ENCODE measurements at places on chromosomes 2 and 18.

GRCh38 chr2:48320742-48321141 lies 209.2 kb upstream of the STON1 start:
- no peak for DNase-seq

DNA sequence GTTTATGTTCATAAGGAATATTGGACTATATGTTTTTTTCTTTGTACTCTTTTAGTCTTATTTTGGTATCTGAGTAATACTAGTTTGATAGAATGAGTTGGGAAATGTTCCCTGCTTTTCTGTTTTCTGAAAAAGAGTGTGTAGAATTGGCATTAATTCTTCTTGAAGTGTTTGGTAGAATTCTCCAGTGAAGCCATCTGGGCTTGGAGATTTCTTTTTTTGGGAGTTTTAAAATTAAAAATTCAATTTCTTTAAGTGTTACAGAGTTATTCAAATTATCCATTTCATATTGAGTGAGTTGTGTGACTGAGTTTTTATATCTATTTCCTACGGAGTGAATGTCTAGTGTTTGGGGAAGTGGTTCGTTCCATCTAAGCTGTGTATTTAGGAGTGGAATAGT lies 80.6 kb upstream of the HS6ST1 start:
- no peak for DNase-seq

DNA sequence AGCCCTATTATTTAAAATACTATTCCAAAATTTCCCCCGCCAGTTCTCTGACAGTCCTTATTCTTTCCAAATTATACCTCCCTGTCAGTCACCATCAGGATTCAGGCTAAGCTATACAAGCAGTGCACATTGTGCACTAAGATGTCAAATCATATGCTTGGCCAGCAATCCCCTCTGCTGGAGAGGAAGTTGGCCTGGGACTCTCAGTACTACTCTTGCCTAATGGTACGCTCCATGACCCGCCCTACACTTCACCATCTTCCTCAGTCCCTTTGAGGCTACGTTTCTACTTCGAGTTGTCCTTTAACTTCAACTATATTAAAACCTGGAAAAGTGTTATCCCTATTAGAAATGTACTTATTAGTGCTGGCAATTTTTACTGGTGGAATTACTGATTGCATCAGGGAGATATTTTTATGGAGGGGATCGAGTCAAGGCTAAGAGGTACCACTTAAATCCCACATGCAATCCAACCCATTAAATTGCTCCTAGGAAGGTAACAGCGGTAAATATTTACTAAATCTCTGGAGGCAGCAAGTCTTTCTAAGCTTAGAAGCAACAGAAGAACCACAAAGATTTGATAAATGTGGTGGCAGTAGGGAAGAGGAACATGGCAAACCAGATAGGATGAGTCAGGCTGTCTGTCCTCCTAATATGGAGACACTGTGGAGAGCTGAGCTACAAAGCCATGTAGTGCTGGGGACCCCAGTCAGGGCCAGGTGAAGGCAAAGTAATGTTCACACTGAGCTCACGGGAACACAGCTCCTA lies 2.7 kb downstream of the USP40 start:
- no peak for DNase-seq

DNA sequence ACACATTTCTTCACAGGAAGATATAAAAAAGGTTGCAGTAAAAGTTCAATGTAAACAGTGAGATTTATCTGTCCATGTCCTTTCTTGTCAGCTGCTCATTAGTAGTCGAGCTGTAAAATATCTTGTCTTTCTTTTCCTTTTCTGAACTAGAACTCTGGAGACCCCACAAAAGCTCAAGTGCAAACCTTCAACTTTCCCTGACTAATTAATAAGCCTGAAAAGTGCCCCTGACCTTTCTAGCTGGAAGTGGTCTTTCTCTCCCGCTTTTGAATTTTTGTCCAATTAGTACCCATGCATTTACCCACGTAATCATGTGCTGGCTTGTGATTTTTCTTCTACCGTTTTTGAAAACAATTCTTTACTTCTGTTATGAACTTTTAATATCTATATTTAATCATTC lies 63.6 kb upstream of the EHBP1 start:
- no peak for DNase-seq

- DNase-seq, result no peak
Measured at GRCh38 chr2:241034490-241035141, 36.2 kb downstream of the SNED1 start.

- no peak for DNase-seq
Measured at GRCh38 chr18:72985686-72986085, 117.9 kb upstream of the NETO1 start.

DNA sequence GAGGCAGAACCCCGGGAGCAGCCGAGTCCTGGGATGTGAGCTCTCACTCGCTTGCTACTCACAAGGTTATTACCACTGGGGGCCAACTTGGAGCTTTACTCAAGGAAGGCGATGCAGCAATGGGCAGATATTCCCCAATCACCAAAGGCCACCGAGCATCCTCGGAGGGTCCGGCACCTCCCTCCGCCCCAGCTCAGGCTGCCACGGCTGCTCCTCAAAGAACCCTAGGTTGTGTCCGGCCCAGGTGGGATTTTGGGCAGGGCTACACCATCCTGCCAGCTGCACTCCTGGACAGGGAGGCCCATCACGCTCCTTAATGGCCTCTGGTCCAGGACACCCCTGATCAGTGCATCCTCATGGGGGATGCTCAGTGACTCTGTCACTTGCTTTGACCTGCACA lies 24.8 kb downstream of the FBLN7 start:
- no peak for DNase-seq

- DNase-seq, result no peak
Measured at GRCh38 chr2:207352978-207353671, 176.6 kb upstream of the CREB1 start.

DNA sequence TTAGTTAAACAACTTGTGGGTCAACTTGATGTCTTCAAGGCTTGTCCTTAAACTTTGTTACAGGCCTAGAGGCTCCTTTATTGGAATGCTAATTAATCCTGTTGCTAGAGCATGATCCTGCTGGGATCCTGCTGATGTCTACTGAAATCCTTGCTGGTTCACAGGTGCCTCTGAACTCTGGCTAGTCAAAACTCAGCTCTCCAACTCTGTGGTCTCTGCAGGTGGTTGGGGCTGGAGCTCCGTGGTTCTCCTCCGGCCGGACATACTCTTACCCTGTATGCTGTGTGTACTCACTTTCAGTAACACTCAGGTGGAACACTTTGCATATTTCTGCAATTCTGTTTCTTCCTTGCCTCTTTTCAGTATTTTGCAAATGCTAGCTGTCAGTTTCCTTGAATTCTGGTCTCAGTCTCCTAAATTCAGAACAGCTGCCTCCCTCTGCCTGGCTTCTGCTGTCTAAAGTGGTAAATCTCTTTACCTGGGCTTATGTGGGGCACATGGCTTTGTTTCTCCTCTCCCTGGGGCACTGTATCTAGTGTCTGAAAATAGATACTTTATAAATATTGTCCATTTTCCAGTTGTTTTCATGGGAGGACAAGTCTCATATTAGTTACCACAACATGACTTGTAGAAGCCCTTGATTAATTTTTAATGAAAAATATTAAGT lies 113.0 kb downstream of the ATP9B start:
- no peak for DNase-seq

DNA sequence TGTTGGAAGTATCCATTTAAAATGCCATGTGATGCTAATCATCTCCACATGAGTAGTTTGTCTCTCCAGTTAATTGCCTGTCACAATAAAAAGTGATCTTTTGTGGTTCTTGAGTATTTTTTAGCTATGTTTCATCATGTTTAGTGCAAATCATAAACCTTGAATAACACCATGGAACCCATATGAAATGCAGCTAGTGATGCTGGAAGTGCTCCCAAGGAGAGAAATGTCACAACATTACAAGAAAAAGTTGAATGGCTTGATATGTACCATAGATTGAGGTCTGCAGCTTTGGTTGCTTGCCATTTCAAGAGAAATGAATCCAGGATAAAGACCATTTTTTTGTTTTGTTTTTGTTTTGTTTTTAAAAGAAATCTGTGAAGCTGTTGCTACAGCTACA lies 14.3 kb downstream of the PTPN4 start:
- DNase-seq, result no peak

DNA sequence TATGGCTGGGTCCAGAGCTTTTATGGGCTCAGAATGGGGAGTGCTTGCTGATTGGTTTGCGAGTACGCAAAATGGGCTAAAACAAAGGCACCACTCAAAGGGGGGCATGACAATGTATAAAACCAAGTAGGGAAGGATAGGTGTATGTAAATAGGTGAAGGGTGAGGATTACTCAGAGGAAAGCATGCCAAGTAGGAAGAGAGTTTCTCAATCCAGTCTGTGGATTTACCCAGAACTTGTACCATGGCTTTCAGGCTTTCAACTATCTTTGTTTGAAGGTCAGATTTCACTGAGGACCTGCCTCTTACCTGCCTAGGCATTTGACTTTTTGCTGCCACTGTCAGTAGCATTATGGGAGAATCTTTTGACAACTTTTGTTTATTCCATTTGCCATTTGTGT lies 92.3 kb downstream of the RAB3GAP1 start:
- no peak for DNase-seq

DNA sequence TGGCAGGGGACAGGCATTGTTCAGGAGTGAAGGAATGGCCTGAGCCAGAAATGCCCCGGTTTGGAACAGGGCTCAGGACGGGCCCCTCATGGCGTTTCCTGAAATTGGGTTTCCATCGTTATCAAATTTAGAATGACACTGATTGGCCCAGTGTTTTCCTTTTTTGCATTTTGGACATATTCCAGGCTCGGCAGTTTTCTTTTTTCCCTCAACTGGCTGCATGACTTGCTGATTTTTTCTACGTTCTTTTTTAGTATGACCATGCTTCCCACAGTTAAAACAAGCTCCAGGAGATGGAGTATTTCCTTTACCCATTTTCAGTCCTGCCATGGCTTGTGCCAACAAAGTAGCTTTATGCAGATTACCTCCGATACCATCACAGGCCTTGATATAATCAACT lies 20.4 kb upstream of the LYG2 start:
- DNase-seq, result no peak

GRCh38 chr2:13581471-13581870 lies 864.7 kb downstream of the TRIB2 start:
- no peak for DNase-seq

GRCh38 chr2:102703748-102704147 lies 58.1 kb upstream of the TMEM182 start:
- no peak for DNase-seq

- DNase-seq, result no peak
Measured at GRCh38 chr2:240211598-240212424, 71.4 kb upstream of the OTOS start.

GRCh38 chr2:211934811-211935210 lies 603.8 kb downstream of the ERBB4 start:
- no peak for DNase-seq

DNA sequence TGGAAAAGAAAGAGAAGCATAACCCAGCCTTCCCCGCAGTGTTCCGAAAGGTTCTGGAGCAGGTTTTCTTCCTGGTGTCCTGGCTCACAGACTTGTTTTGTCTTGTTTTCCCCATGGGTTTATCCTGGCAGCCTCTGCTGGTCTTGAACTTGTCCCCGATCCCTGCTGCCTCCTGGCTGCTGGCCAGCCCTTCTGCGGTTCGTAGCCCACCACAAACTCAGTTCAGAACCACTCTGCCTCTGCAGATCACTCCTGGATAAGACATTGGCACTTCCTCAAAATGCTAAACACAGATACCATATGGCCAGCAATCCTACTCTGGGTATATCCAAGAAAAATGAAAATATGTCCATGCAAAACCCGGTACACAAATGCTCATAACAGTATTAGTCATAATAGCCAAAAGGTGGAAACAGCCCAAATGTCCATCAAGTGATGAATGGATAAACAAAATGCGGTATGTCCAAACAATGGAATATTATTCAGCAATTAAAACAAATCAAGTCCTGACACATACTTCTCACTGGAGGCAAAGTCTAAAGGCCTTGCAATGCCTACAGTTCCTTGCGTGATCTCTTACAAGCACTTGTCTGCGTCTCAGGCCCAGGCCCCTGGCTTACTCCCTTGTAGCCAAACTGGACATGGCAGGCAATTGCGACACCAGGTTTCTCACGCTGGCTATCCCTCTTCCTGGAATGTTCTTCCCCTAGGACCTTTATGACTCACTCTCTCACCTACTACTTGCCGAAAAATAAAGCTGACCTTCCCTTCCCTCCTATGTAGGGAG lies 28.0 kb upstream of the ARHGEF4 start:
- no peak for DNase-seq

- no peak for DNase-seq
Measured at GRCh38 chr2:158221063-158222020, 119.7 kb downstream of the UPP2 start.

DNA sequence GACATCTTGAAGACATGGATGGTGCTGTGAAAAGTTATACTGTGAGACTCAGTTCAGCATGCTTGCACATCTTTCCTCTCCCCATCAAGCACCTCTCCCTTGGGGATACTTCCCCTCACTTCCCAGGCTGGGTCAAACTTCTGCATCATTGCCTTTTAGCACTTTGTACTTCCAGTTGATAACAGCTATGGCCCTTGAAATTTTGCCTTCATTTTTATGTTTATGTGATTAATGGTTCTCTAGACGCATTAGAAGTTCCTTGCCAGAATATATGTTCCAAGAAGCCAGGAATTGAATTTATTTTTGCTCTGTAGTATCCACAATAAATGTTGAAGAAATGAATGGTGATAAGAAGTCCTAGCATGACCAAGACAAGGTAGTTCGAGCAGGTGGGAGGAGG lies 120.9 kb upstream of the ST6GAL2 start:
- no peak for DNase-seq

DNA sequence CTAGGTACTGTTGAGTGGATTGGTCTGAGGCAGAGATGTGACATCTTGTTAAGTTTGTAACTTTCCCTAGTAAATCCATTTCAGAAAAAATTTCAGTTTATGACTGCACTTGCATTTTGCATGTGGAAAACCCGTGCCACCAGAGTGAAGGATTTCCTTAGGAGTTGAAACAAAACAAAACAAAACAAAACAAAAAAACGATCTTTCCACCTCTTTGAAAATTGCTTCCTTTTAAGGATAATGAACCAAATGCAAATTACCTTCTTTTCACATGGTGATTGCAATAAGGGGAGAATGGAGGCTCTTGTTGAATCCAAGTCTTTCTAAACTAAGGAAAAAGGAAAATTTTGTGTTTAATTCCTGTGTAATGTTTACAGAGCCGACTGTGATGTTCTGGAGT lies 43.2 kb downstream of the PHLPP1 start:
- DNase-seq, result no peak

- DNase-seq, result no peak
Measured at GRCh38 chr2:130328710-130329109, 14.0 kb upstream of the IMP4 start.

- DNase-seq, result no peak
Measured at GRCh38 chr2:50469784-50470183, 562.1 kb downstream of the NRXN1 start.

GRCh38 chr18:74198453-74198852 lies 50.1 kb downstream of the TIMM21 start:
- no peak for DNase-seq

- DNase-seq, result no peak
Measured at GRCh38 chr2:150974234-150974633, 287.4 kb downstream of the RBM43 start.

- no peak for DNase-seq
Measured at GRCh38 chr2:156576005-156576404, 139.8 kb downstream of the GPD2 start.

- DNase-seq, result no peak
Measured at GRCh38 chr2:42742740-42743658, 20.9 kb downstream of the OXER1 start.
